NB4 (cell line): ENCODE measurements at places on chromosomes 1 and 21.

DNA sequence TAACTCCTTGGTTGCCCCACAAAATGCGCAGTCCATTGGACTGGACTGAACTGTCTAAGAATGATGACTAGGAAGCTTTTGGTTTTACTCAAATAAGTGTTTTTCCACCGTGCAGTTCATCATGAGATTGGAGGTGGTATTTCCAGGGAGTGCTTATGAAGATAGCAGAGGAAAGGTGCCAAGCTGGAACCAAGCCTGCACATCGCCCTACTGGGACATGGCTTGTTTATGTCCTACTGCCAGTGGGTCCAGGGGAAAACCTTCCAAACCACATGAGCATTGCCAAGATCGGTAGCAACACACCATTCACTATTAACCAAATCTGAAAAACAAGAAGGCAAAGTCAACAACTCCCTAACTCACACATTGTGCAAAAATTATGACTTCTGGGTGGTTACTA lies 54.7 kb upstream of the DSCAM start:
- DNase-seq = no peak

DNA sequence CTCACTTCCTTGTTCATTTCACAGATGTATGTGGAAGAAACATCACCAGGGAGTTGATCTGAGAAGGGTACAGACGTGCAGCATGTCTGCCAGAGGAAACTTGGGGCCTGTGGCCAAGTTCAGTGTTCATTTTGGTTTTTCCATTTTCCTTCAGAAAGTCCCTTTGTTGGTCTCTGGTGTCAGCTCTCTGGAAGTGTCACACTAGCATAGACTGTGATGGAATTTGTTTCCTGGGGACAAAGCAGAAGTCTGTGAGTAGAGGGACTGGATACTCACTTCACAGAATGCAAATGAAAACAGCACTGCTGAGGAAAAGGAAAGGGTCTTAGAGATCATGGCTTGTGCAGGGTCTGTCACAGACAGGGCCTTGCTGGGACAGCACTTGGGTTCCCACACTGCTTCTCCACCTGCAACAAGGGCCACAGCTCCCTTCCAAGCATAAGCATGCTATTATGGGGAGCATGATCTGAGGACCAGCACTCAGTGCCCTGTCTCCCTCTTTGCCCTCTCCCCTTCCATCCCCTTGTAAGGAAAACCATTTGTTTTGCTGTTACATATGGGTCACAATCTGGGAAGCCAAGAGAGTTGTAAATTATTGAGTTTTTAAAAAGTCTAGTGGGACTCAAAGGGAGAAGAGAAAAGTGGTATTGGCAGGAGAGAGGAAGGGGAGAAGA lies 31.4 kb upstream of the CD84 start:
- no peak for DNase-seq

DNA sequence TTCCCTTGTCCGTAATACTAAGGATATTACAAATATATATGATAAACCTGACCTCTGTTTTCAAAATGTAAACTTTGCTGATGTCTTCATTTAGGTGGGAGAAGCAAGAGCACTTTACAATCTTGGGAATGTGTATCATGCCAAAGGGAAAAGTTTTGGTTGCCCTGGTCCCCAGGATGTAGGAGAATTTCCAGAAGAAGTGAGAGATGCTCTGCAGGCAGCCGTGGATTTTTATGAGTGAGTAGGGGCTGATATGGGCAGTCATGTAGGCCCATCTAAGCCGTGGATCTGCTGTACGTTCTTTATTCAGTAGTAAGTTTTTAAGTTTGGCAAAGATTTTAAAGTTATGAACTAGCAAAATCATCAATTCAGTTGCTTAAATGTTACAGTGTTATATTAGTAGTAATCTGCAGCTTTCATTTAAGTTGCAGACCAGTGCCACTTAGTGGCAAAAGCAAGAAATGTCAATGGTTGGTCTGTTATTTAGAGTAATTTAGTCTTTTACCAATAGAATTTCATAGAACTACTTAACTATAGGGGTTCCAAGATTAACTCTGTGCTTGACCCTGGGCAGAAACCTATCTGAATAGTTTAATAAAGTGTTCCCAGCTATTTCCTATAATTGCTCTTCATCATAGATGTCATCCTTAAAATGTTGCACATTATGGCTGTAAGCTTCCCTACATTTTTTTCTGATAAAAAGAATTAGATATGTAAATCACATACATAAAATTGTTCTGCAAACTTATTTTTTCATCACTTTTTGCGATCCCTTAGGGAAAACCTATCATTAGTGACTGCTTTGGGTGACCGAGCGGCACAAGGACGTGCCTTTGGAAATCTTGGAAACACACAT lies 21.3 kb downstream of the GPSM2 start:
- peak; percentile 66 for DNase-seq

DNA sequence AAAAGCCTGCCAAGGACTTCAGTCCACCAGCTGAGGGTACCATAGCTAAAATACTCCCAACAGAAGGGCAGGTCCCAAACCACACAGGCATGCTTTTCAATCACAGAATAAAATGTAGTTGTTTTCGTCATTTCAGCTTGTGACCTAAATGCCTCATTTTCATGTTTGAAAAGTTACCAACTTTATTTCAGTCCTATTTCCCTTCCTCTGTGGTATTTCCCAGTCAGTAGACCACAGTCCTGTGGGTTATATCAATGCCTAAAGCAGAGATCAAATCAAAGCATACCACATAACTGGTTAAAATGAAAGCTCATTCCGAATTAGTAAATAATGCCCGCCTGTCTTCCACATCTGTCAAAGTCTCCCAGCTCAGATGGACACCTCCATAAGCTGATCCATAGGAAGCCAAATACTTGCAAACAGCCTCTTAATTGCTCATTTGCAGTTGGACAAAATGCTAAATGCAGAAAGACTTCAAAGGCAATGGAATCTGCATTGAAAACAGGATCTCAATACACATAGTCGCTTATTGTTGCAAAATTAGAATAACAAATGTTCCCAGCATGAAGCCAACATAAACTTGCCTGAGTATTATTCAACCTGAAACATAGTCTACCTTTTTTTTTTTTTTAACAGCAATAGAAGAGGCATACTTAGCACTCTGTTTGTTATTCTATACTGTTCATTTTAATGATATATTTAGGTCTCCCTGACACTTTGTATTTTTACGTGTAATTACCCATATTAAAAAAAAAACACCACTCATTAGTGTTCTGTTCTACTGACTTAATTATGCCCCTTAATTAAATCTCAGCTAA lies 53.9 kb downstream of the NR5A2 start:
- DNase-seq = no peak

GRCh38 chr1:1554926-1555915 lies 14.8 kb upstream of the TMEM240 start:
- no peak for DNase-seq

- DNase-seq = no peak
These were observed 16.3 kb downstream of the COL18A1 start for GRCh38 chr21:45421071-45421845.

GRCh38 chr1:228349701-228350171 lies 56.9 kb downstream of the TRIM11 start:
- DNase-seq = no peak

- DNase-seq = peak; percentile 2
These were observed 133.4 kb downstream of the LHX4 start for GRCh38 chr1:180363246-180363995.

GRCh38 chr21:33055991-33056390 lies 13.9 kb upstream of the OLIG1 start:
- peak; percentile 83 for DNase-seq

- DNase-seq = no peak
These were observed 105.6 kb downstream of the LRRC7 start for GRCh38 chr1:69673321-69673720.

DNA sequence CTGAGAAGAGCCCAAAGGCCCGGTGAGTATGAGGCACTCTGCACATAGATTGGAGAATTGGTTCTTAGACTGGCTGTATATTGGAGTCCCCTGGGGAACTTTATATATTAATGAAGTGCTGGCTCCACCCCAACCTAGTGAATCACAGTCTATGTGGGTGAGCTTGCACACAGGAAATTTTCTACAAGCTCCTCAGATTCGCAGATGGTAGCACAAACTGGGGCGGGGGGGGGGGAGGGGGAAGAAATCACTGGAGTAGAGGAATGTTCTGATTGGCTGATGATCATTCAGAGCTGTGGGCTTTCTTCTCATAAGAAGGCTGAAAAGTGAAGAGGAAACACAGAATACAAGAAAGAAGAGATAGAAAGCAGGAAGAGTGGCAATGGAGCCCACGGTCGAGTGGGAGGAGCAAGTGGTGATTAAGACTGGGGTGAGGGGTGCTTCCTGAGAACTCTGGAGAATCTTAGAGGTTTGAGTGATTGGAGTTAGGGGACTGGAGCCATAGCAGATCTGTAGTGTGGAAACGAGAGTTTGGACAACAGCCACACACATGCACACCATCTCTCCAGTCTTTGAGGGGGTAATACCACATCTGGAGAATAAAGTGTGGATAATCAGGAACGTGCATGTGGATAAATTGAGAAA lies 465.9 kb upstream of the DAB1 start:
- no peak for DNase-seq

GRCh38 chr1:218363141-218363540 lies 18.0 kb downstream of the TGFB2 start:
- no peak for DNase-seq

DNA sequence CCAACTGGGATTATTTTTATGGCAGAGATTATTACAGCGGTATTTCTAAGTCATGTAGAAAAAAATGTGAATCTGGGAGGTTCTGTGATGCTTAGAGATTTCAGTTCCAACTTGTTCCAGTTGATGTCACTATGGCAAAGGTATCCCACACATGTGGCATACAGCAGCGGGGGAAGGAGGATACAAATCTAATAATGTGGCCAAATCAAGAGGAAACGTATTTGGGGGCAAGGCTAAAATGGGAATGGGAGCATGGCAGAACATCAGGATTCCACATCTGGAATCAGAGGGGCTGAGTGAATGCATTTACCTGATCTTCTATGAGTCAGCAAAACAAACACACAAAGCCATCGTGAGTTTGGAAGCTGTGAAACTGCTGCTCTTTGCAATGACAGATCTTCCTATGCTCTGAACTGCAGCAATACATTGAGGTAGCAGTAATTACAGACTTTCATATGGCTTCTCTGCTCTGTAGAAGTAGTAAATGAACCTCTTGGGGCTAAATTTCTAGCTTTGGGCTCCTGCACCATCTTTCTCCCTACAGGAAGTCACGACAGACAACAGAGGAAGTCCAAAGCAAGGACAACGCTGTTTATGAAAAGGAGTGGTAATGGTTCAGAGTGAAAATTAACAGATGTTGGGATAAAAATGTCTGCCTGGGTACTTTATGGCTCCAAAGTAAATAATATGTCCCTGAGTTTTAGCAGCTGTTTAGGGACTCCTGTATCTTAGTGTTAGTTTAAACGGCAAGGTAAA lies 55.5 kb downstream of the GABPA start:
- DNase-seq = peak; percentile 40

- peak; percentile 25 for DNase-seq
These were observed at the start of gene DNALI1 for GRCh38 chr1:37556712-37557196. Gene DNALI1 (plus strand): TSS chr1:37556940. CDS start chr1:37556995, 55 bp downstream.

DNA sequence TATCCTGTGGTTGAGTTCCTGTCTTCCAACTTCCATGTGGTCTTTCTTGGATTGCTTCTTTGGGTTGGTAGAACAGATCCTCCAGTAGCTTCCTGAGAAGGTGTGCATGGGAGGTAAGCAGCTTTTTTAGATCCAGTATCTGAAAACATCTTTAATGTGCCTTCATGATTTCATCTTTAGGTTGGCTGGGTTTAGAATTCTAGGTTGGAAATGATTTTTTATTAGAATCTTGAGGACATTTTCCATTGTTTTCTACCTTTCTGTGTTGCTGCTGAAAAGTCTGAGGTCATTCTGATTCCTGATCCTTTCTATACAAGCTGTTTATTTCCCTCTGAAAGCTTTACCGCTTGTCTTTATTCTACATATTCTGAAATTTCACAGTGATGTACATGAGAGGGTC lies 94.8 kb downstream of the PEX14 start:
- DNase-seq = no peak

GRCh38 chr1:202836623-202837403 lies 26.1 kb downstream of the PCAT6 start:
- DNase-seq = peak; percentile 86

DNA sequence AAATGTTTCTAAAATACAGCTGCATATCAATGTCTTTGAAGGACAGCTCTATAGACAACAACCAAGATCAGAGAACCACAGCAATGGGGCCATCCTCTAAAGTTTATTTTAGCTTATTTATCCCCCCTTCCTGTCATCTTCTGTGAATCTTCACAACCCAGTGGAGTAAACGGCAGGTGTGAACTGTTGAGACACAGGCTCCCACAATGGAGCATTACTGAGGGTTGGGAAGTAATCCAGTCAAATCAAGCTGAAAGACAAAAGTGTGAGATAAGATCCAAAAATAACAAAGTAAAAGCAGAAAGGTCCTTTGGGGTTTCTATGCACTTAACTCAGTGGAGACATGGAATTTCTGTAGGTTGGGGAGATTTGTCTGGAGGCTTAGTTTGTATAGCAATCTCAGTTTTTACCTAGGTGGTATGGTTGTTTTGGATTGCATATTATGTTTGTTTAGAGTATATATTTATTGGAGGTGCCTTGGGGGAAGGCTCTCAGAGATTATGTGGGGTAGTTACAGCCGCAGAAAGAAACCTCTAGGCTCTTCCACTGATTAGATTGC lies 286.9 kb upstream of the ADGRL2 start:
- no peak for DNase-seq

DNA sequence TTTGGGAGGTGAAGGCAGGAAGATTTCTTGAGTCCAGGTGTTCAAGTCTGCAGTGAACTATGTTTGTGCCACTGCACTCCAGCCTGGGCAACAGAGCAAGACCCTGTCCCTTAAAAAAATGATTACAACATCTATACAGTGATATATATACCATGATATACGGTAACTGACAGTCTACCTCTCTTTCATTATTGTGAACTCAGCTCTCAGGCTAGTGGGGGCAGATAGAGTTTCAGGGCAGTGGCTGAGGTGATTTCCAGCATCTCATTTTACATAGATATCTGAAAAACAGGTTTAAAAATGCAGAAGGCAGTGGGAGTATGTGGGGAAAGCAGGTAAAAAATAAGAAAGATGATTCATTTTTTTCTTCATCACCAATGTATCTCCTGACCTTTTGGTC lies 8.1 kb upstream of the NTNG1 start:
- no peak for DNase-seq

DNA sequence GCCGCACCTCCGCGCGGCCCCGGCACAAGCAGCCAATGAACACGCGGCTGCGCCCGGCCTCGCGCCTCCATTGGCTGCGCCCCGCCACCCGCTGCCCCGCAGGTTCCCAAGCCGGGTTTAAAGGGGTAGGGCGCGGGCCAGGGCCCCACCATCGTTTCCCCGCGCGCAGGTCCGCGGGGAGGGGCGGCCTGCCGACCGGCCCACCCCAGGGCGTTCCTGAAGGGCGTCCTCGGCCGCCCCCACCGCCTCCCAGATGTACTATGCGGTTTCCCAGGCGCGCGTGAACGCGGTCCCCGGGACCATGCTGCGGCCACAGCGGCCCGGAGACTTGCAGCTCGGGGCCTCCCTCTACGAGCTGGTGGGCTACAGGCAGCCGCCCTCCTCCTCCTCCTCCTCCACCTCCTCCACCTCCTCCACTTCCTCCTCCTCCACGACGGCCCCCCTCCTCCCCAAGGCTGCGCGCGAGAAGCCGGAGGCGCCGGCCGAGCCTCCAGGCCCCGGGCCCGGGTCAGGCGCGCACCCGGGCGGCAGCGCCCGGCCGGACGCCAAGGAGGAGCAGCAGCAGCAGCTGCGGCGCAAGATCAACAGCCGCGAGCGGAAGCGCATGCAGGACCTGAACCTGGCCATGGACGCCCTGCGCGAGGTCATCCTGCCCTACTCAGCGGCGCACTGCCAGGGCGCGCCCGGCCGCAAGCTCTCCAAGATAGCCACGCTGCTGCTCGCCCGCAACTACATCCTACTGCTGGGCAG lies at the start of gene OLIG1:
TSS of gene OLIG1 (plus strand) at position 148 of the 750 bp plus-strand sequence. CDS start at position 254, 106 bp downstream.
- DNase-seq = peak; percentile 95
